Bronchial smooth muscle cell (primary cell): ENCODE measurements at places on chromosomes 4 and X. TPM values are rescaled to one million over a fixed set of nuclear protein-coding genes. Genes with fewer than 3 reads are reported as not detected.

PPARGC1A gene
- 0.47 and 0.69 TPM in 2 replicates for total RNA-seq

PF4V1 gene
- total RNA-seq: 1.9 and 12.0 TPM in 2 replicates

TRPC5OS gene
- total RNA-seq: not detected in 2 replicates

GNRHR gene
- total RNA-seq: not detected in 2 replicates

POU3F4 gene
- total RNA-seq: not detected in 2 replicates

TMPRSS11A gene
- total RNA-seq: not detected in 2 replicates

PDGFRA gene
- 529 and 975 TPM in 2 replicates for total RNA-seq

MEPE gene
- total RNA-seq: not detected in 2 replicates

ZAR1 gene
- total RNA-seq: not detected in 2 replicates

FAM236C gene
- not detected in 2 replicates for total RNA-seq

PPEF2 gene
- total RNA-seq: not detected in 2 replicates

WFS1 gene
- 15.6 and 21.1 TPM in 2 replicates for total RNA-seq
